Peyer's patch (tissue), 4 donors: ENCODE measurements at places on chromosomes 2 and 18.

DNA sequence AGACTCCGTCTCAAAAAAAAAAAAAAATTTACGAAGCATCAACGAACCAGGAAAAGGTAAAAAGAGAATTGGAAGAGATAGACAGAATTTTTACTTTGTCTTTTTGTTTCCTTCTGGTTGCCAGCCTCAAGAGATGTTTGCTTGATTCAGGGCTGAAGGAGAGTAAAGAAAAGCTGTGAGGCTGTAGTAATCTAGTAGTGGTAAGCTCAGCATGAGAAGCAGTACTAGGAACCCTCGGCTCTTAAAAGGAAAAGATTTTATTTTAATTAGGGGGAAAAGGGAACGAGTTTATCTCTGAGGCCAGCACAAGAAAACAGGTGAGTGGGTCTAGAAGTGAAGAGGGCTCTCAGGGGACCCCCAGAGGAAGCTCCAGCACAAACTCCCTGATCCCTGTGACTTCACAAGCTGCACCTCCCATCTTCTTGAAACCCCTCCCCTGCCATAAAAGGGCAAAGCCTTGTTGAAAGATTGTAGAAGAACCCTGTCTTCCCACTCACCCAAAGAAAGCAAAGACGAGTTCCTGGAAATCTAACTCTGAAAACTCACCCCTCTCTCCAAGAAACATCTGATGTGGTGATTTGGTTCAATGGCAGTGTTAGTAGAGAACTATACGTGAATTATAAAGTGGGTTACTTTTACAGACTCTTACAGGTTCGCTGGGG is 8.6 kb downstream of the RBMS1 start:
- DNase-seq = no peak

DNA sequence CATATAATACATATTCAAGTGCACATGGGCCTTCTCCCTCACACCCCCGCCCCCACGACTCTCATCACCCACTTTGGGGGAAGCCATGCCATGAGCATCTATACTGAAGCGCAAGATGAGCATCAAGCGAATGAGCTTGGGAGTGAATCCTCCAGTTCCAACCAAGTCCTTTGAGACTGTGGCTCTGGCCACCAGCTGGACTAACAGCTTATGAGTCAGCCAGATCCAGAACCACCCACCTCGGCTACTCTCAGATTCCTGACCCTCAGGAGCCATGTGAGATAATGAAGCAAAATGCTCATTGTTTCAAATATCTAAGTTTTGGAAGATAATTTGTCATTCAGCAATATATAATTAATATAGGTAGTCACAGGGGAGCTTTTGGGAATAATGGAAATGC is 22.2 kb upstream of the IL1RL1 start:
- DNase-seq = no peak

DNA sequence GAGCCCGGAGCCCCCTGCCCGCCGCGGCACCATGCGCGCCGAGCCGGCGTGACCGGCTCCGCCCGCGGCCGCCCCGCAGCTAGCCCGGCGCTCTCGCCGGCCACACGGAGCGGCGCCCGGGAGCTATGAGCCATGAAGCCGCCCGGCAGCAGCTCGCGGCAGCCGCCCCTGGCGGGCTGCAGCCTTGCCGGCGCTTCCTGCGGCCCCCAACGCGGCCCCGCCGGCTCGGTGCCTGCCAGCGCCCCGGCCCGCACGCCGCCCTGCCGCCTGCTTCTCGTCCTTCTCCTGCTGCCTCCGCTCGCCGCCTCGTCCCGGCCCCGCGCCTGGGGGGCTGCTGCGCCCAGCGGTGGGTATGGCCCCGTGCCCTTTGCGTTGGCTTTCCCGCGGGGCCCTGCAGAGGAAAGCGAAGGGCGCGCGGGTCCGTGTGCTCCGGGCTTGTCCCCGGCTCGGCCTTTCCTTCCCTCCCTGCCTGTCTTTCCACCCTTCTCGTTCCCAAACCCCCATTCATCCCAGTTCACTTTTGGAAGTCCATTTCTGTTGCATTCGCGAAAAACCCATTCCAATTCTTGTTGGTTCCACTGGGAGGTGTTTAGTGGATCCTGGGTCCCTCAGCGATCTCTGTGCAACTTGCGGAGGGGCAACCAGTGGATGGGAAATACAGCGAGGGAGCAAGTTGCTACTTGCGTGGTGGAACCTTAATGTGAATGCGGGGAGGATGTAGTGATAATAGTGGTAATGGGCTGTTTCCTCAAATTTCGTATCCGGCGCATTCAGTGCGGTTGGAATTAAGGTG is 599 bp downstream of the ADAM23 start:
- DNase-seq = no peak

DNA sequence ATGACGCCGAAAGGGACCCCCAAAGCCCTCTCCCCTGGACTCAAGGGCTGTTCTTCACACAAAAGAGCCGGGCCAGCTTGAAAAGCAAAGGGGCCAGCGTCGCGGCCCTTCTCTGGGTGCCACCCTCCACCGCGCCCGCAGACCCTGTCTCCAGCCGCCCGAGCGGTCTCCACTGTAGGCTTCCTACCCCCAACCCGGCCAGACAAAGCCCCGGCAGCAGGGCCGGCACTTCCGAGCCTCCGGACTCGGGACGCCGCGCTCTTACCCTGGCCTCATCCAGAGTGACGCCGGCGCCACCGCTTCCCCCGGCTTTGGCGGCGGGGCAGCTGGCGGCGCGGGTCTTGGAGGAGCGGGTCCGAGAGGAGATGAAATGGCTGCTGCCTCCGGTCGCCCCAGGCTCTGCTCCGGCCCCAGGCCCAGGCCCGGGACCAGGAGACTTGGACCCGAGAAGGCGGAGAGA is 603 bp downstream of the ATAD2B start:
- no peak for DNase-seq

GRCh38 chr2:19171409-19171808 is 187.0 kb downstream of the OSR1 start:
- no peak for DNase-seq

DNA sequence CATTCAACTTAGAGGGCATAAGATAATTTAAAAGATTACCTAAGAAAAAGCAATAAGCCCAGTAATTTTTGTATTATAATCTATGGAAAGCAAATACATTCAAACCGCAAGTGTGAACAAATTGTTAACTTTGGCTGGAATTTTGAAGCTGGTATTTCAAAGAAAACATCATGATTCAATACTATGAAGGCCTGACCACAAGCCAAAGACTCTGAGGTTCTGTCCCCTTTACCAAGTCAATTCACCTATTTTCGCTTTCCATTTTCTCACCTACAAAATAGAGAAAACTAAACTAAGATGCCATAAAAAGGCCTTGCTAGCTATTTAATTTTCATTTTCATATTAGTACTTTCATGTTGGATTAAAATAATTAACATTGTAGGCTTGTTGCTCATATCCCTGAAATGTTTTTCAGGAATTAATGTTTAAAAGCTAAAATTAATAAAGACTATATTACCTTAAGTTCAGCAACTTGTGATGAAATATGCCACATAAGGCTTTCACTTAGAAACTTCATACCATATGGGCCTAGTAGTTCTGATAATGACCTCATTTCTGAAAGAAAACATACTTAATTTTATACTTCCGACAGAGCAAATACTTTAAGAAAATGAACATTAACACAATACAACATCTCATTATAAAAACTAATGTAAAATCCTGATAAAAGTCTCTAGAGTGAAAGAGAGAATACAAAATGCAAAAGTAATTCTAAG is 85.7 kb upstream of the FRZB start:
- DNase-seq = no peak

DNA sequence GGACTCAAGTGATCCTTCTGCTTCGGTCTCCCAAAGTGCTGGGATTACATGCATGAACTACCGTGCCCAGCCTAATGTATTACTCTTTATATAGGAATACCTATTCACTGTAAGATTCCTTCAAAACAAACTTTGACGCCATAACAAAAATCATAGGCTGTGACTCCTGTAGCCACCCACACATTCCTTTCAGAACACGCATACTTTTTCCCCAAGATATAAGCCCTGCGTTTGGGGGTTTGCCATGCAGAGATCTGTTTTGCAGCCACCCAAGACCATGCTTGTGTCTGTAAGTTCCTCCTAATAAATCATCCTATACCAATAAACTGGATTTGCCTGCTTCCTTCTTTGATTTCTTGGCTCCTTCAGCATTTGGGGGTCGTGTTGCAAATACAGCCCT is 46.0 kb upstream of the STON1 start:
- no peak for DNase-seq

DNA sequence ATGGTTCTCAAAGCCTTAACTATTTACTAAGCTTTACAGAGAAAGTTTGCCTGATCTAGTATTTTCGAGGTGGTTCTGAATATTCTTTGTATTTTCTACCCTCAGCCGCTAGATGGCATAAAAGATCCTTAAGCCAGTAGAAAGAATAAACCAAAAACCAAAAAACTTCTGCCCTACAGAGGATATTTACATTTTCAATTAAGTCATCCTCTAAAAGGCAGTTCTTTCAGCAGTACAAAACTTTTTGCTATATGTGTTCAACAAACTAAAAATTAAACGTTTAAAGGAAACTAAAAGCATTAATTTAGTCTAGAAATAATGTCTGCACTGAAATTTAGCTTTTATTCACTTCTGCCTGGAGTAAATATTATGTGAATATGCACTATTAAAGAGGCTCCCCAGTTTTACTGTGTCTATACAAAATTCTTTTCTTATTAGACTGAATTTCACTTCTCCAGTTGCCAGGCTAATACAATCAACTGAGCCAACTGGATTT is 297.5 kb downstream of the PIEZO2 start:
- no peak for DNase-seq

DNA sequence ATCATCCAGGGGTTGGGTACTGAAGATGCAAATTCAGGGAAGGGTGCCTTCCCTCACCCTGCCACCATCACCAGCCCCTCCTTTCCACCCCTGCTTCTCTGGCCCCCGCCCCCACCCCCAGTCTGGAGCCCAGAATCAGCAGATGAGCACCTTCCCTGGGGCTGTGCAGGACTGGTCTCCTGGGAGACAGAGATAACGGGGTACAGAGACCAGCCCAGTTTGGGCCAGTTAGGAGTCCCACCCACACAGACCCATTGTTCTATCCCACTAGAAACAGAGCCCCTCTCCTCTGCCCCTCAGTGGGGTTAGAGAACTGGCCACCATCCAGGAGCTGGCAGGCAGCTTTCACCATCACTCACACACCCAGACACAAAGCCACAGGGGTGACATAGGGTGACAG is 4.5 kb upstream of the CRYBA2 start:
- DNase-seq = no peak

DNA sequence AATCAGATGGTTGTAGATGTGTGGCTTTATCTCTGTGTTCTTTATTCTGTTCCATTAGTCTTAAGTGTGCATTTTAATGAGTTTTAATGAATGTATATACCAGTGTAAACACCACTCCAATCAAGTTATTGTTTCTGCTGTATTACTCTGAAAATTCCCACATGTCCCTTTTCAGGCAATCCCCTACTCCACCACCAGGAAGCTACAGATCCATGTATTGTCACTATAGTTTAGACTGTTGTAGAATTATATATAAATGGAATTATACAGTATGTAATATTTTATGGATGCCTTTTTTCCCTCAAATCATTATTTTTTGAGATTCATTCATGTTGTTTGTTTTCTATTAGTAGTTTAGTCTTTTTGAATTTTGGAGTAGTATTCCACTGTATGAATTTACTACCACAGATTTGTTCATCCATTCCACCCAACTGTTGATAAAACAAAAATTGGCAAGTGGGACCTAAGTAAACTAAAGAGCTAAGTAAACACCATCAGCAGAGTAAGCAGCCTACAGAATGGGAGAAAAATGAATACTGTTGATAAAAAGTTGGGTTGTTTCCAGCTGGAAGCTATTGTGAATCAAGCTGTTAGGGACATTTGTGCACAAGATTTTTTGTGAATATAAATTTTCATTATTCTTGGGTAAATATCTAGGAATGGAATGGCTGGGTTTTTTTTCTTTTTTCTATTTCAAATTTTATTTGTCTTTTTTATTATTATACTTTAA is 262.0 kb downstream of the CAMKMT start:
- DNase-seq = no peak

DNA sequence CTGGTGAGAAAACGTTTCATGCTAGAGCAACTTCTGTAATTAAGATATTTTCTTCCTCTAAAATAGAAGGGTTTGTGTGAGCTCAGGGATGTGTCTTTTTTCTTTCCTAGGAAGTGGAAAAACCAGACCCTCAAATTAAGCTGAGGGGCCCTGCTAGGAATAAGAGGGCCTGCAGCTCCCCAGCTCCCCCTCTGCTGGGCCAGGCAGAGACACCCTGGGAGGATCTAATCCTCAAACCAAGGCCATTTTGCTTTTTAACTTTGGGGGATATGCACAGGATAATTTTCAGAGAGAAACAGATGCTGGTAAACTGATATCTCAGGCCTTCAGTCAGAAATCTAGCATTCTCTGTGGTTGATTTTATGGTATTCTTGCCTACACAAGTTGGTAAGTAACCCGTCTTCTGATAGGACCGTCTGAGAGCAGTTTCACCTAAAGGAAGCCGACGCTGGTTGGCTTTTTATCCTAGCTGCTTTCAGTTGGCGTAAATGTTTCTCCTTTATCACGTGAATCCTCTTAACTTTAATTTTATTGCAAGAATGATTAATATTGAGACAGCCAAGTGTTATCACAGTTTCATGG is 34.8 kb downstream of the SNTG2 start:
- DNase-seq = no peak

GRCh38 chr2:28108143-28108542 is 217.6 kb downstream of the BABAM2 start:
- DNase-seq = no peak

- no peak for DNase-seq
Observed at GRCh38 chr2:173134703-173135102, 59.1 kb downstream of the MAP3K20 start.

GRCh38 chr2:46669016-46669415 is 189.7 kb downstream of the TMEM247 start:
- no peak for DNase-seq

- DNase-seq = no peak
Observed at GRCh38 chr2:227597036-227597435, 1.7 kb upstream of the SCYGR2 start.
